Left ventricle myocardium superior (tissue), 1 donor: ENCODE measurements at places on chromosomes 12 and 14. TPM values are rescaled to one million over a fixed set of nuclear protein-coding genes. Genes with fewer than 3 reads are reported as not detected.

Gene C12orf57
- total RNA-seq = 238 TPM

Gene KCNK10
- total RNA-seq = not detected

Gene IFNG
- total RNA-seq = not detected

Gene AQP2
- not detected for total RNA-seq
